ENCODE measurements at places on chromosomes 3 and 15. TPM values are rescaled to one million over a fixed set of nuclear protein-coding genes. Genes with fewer than 3 reads are reported as not detected.

Gene ACVR2B
- total RNA-seq, result 9.0 TPM

Gene MST1R
- 0.68 TPM for total RNA-seq

- peak; percentile 78 for ATAC-seq
These were observed 124.2 kb downstream of the IMPG2 start for GRCh38 chr3:101195951-101196713.

Gene LSG1
- 21.7 TPM for total RNA-seq

DNA sequence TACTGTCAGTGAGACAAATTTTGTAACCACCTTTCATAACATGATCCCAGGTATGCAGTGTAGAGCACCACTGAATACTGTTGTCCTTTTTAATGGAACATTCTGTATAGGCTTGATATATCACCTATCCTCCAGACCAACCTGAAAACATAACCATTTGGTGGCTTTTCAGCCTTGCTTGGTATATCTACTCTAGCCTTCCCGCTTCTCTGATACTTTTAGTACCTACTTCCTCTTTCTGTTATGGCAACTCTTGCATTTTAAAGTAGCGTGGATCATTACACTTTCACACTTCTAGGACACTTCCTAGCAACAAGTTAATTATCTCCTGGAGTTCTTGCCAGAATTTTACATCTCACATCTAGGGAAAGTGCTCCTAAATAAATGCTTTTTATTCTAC lies 226.6 kb upstream of the ROBO1 start:
- ATAC-seq, result no peak

DNA sequence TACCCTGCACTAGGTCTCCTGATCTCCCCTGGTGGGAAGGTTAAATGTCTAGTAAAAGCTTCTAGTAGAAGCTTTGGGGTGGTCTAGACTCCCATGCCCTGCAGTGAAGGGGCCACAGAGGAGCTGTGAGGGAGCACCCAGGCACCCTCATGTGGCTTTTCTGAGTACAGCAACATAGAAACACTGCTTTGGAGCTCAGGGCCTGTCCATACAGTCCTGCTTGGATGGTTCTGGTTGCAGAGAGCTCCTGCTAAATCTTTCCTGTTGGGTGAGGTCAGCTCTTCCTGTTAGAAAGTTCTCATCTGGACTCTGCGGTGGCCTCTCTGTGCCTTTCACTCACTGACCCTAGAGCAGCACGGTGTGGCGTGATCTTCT lies 47.8 kb downstream of the GPD1L start:
- ATAC-seq, result peak; percentile 45

DNA sequence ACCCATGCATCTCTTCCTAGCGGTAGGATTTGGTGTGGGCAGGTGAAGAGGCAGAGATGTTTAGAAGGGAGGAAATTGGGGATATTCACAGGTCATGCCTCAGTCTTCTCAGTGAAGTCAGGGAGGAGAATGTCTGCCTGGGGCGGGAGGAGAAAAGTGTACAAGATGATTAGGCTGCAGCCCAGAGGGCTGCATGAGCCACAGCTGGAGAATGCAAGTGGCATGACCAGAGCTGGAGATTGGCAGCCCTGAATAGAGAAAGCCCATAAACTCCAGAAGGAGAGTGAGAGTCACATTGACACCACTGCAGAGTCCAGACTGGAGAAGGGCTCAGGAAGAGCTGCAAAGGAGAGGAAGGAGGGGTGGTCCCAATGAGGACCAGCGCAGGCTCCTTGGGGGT lies 22.6 kb downstream of the PDHB start:
- ATAC-seq, result no peak

DNA sequence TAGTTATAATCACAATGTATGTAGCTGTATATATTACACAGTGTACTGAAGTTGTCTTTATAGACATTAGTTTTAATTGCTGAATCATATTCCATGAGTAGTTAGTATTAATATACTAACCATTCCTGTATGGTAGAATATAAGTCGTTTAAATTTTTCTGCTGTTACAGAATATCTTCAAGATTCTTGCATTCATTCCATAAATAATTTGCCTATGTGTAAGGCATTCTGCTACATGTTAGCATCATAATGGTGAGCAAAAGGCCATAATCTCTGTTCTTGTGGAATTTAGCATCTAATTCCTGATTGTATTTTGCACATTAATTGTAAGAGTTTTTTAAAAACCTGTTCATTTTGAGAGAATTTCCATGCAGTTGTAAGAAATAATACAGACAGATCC lies 14.1 kb downstream of the GYG1 start:
- ATAC-seq, result no peak

Gene FRMD4B
- 67.8 TPM for total RNA-seq

- no peak for ATAC-seq
These were observed 28.5 kb downstream of the MFSD1 start for GRCh38 chr3:158830391-158830790.

DNA sequence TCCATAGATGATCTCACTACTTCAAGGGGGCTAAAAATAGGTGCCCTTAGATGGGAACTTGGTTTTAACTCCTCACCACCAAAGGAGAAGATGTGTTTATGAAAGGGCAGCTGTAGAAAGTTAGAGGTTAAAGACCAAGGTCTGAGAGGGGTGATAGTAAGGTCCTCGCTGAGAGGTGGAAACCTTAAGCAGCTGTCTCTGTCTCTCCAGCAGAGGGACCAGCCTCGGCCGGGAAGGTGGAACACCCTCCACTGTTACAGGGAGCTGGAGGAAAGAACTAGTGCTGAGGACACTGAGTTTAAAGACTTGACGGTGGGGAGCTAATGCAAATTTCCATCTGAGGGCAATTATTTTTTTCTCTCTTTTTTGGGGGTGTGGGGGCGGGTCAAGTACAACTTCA lies 8.9 kb upstream of the RLBP1 start:
- no peak for ATAC-seq

DNA sequence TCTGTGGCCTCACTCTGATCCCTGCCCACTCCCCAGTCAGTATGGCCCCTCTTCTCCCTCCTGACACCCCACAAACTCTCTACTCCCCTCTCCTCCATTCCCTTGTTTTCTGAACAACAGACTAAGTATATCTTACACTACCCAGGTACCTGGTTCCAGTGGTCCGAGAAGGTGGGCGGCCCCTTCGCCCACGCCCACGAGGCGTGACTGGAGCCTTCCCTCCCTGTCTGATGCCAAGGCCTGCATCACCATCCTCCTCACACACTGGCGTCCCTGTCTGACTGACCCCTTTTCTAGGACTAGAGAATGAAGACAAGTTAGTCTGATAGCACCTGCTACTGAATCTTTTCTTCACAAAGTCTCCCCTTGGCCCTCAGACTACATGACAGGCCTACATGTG lies 50.0 kb downstream of the TUBGCP4 start:
- ATAC-seq, result no peak

DNA sequence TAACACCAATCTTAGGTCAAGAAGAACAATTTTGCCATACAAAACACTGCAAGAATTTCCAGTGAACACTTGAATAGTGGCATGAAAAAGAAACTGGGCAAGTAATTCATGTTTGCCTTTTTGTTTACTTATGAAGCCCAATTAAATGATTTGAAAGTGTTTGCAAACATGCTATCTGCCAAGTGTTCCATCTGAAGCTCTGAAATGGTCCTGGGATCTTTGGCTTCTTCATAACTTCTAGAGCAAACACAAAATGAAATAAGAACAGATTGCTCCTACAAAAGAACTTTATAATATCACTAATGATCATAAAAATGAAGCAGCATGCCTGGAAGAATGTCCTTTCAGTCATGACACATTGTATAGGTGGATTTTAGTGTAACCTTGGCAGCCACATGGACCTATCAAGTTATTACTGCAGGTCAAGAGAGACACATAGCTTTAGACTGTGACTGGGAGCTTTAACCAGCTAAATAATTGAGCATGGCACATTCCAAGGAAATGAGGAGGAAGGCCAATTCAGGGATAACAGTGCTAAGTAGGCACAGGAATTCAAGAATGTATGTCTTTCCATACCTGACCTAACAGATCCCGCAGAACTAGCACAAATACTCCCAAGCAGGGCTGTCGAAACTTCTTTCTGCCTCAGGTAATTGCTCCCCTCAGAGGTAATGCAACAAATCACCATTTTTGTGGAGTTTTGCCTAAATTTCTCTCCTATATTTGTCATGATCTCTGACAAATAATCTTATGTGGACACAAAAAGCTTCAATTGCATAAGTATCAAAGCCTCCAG lies 144.6 kb downstream of the DUT start:
- no peak for ATAC-seq

- ATAC-seq, result no peak
These were observed 5.2 kb upstream of the IGF1R start for GRCh38 chr15:98643115-98643514.

GRCh38 chr15:81071120-81071519 lies 63.0 kb upstream of the CFAP161 start:
- ATAC-seq, result no peak

GRCh38 chr15:70199124-70199482 lies 101.4 kb upstream of the TLE3 start:
- no peak for ATAC-seq

DNA sequence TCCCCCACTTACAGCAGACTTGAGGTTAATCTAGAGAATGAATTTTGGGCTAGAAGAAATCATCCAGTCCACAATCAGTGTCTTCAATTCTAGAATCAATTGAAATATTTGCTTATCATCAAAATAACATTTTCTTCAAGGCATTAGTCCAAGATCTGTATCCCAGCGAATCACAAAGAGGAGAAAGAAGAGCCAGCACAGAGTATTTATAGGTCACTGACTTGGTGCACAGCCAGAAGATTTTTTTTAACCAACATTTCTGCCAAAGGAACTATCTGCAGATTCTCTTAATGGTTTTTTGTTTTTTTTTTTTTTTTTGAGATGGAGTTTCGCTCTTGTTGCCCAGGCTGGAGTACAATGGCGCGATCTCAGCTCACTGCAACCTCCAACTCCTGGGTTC lies 178.2 kb downstream of the TNIK start:
- ATAC-seq, result no peak

- peak; percentile 25 for ATAC-seq
These were observed 124.3 kb downstream of the LRIG1 start for GRCh38 chr3:66376568-66376967.

DNA sequence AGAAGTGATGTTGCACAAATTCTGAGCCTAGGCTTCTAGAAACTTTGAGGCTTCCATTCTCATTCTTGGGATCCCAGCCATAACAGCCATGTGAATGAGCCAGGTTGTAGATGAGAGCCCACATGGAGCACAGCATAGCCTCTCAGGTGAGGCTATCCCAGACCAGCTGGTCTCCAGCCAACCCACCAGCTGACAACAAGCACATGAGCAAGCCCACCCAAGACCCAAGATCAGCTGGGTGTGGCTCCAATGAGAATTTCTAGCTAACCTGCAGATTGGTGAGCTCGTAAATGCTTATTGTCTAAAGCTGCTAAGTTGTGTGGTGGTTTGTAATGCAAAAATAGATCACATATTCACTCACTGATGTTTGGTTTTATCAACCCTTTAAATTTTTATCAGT lies 14.4 kb downstream of the KY start:
- ATAC-seq, result no peak

GRCh38 chr3:122626515-122627180 lies 49.2 kb downstream of the PARP15 start:
- ATAC-seq, result no peak

GRCh38 chr3:36227980-36228379 lies 152.3 kb upstream of the STAC start:
- no peak for ATAC-seq

GRCh38 chr3:81863756-81864155 lies 102.3 kb upstream of the GBE1 start:
- no peak for ATAC-seq

GRCh38 chr15:57835119-57835518 lies 128.6 kb downstream of the POLR2M start:
- no peak for ATAC-seq

GRCh38 chr3:128112357-128112968 lies 11.1 kb downstream of the RUVBL1 start:
- no peak for ATAC-seq

Gene GOLGA8H
- total RNA-seq, result 0.30 TPM

Gene HYKK
- total RNA-seq, result 4.6 TPM

Gene OR4M2
- total RNA-seq, result not detected

DNA sequence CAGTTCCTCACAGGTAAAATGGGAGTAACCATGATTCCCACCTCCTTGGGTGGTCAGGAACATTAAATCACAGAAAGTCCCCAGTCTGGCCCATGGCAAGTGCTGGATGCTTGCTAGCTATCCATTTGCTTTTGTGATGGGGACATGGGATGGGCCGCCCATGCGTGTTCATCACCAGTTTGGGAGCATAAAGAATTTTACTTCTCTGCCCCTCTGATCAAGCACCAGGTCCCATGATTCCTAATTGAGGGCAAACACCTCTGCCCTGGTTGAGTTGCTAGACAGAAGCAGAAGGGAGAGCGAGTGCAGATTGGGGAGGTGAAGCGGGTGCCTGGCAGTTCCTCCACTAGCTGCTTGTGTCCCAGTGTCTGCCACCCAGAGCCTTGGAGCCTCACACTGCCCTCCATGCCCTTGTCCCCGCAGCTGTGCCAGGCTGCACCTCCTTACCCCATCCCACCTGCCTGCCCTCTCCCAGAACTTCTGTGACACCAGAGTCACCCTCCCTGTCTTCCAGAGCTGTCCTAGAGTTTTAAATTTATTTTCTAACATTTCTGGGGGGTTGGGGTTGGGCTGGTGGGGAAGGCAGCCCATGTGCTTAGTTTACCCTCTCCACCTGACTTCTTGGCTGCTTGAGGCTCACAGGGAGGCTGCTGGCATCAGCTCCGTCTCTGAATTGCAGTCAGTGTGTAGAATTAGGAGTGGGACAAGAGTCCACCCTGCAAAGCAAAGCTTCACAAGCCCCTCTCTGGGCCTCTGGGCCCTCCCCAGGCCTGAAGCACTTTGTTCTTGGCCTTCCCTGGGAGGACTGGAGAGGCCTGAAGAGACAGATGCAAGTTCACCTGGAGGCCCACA lies 18.4 kb downstream of the CFAP100 start:
- no peak for ATAC-seq

DNA sequence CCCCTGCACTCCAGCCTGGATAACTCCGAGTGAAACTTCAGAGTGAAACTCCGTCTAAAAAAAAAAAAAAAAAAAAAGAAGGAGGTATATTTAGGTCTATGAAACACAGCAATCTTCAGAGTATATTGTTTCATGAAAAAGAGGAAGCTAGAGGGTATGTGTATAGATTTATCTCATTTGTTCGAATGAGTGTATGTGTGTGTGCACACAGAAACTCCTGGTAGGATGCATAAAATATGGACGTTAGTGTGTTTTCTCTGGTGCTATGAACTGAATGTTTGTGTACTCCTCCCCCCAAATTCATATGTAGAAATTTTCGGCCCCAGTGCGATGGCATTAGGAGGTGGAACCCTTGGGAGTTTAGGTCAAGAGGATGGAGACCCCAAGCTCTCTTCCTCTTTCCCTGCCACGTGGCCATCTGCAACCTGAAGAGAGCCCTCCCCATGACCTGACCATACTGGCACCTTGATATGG lies 98.6 kb upstream of the KLF13 start:
- ATAC-seq, result no peak

Gene CSPG4
- 0.13 TPM for total RNA-seq

DNA sequence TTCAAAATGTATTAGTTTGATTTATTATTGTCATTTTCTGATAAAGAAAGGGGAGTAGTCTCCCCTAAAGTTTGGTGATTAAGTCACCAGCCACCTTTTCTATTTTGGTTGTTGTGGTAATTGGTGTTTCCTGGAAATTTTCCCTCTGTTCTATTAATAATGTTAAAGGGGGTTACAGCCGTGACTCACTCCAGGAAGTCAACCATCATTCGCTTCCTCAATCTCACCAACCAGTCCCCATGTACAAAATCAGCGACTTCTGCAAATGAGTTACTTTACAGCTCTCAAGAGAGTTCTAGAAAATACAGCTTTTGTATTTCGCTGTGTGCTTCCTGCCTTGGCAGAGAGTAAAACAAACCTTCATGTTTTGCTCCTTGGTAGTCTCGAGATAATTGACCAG lies 285.1 kb downstream of the LPP start:
- ATAC-seq, result no peak

GRCh38 chr3:71180524-71180923 lies 403.0 kb downstream of the FOXP1 start:
- ATAC-seq, result no peak
